ENCODE measurements at places on chromosomes 12 and 14. TPM values are rescaled to one million over a fixed set of nuclear protein-coding genes. Genes with fewer than 3 reads are reported as not detected.

PRH2 gene
- not detected for total RNA-seq

RFLNA gene
- 19.7 TPM for total RNA-seq

MUCL1 gene
- not detected for total RNA-seq

- DNase-seq: peak; percentile 83
These were observed 1.0 kb downstream of the ELK3 start for GRCh38 chr12:96194971-96195844.

DNA sequence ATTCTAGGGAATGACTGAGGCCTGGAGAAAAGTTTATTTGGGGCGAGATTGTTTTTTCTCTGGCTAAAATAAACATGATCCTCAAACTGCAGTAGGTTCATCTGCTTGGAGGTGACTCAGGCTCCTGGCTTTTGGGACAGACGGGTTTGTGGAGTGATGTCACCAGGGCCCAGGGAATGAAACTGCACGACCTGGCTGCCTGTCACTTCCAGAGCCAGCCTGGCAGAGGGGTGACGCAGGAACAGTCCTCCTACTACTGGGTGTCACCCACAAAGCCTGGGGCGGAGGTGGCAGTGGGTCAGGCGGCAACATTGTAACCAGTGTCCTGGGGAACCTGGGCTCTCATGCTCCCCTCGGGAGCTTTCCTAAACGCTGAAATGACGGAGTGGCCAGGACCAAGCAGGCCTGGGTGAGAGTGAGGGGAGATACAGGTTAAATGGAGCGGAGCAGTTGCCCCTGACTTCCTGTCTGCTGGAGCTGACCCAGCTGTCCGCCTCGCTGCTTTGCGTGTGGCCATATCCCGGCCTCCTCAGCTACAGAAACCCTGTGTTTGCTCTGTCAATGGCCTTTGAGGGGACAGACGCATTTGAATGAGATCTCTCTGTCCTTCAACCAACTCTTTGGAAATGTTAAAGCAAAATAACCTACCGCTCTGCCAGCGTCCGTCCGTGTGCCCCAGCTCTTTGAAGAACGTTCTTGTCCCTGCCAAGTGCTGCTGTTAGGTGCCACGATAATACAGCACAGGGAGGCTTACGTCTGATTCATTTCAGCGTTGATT is 6.5 kb downstream of the HIP1R start:
- DNase-seq: no peak

OASL gene
- not detected for total RNA-seq

ASB8 gene
- total RNA-seq: 29.7 TPM

DNA sequence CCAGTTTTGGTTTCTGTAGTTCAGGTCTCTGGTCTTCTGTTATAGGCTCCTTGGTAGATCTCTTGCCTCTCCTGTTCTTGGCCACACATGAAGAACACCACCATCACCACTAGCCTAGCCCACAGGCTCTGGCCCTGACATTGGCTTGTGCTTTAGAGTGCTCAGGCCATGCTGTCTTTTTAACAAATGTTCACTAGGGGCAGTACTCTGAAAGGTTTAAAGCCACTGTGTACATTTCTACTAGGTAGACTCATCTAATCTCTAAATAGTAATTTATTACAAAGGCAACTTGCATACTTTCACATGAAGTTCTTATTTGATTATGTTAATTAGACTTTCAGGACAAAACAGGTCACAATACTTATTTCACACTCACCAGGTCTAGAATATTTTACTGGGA is 38.3 kb downstream of the PDE6H start:
- no peak for DNase-seq

DNA sequence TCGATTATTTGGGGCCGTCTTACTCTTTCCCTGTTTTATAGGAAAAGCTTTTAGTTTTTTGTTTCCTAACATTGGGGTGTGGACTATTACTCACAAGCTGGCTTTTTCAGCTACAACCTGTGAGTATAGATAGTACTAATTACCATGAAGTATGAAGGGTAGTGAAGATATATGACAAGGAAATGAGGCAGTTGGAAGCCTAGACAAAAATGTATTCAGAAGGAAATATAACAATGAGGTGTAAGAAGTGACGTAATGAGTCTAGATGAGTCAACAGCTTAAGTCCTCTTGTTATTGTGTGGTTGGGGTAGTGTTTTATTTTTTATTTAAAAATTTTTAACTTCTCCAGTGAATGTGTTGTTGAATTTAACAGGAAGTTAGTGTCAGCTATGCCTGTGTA is 804.5 kb downstream of the NRXN3 start:
- DNase-seq: peak; percentile 88

- DNase-seq: no peak
These were observed 10.2 kb downstream of the SLCO1A2 start for GRCh38 chr12:21324551-21324950.

SDR9C7 gene
- not detected for total RNA-seq

PIGH gene
- total RNA-seq: 12.3 TPM

DDX23 gene
- total RNA-seq: 101 TPM

KRT85 gene
- not detected for total RNA-seq

AICDA gene
- total RNA-seq: not detected

DNA sequence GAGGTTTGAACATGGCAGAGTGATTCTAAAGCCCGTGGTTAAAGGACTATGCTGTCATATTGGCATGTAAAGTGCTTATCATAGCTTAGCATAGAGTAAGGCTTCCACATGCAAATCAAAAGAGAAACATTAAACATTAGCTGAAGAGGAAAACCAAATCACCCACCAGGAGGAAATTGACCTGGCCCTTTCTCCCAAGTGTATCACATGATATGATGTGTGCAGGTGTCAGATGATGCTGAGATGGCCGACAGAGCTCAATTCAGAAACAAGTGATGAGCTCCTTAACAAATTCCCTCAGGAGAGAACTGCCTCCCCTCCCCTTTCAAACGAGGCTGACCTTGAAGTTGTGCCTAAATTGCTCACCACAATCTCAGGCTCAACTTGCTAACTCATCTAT is 217.1 kb upstream of the BTG1 start:
- DNase-seq: no peak

GRCh38 chr14:33218026-33218425 is 279.3 kb downstream of the NPAS3 start:
- no peak for DNase-seq

DNA sequence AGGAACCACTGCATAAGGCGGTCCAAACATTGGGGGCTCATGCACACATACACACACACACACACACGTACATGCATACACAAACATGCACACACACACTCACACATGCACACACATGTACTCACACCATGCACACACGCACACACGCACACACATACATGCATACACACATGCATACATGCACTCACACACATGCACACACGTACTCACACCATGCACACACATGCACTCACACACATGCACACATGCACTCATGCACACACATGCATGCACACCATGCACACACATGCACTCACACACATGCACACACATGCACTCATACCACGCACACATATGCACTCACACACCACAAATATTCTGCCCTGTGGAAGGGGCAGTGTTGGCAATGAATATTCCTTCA is 22.1 kb downstream of the OAS2 start:
- DNase-seq: no peak

LUM gene
- 1.9 TPM for total RNA-seq

Data from endothelial cell of umbilical vein (primary cell).